ENCODE measurements at places on chromosomes 13 and 19.

GRCh38 chr13:41501281-41501680 lies 43.9 kb downstream of the RGCC start:
- DNase-seq, result no peak

DNA sequence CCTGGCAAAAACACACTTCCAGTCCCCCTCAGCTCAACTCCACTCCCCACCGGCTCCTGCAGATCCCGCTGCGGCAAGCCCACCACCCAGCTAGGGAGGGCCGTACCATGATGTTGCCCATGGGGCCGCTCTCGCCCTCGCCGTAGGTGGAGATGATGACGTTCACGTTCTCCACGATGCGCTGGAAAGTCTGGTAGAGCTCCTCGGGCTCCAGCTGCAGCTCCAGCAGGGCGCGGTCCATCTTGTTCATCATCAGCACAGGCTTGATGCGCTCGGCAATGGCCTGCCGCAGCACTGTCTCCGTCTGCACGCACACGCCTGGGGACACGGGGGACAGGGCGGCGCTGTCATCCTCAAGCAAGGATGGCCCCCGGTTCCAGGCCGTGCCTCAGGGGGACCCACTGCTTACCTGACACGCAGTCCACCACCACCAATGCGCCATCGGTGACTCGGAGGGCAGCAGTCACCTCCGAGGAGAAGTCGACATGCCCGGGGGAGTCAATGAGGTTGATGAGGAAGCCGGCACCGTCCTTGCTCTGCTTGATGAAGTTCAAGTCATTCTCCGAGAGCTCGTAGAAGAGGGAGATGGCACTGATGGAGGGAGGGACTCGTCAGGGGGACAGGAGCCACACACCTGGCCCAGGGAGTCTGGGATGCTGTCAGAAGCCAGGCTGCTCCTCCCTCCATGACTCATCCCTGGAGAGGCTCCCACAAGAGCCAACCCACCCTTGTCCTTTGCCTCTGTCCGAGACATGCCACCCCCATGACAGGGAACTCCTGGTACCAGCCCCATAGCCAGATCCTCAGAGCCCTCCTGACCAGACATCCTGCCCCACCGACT lies 2.3 kb downstream of the EEF2 start:
- no peak for DNase-seq

GRCh38 chr13:33496336-33496735 lies 210.8 kb upstream of the STARD13 start:
- no peak for DNase-seq

DNA sequence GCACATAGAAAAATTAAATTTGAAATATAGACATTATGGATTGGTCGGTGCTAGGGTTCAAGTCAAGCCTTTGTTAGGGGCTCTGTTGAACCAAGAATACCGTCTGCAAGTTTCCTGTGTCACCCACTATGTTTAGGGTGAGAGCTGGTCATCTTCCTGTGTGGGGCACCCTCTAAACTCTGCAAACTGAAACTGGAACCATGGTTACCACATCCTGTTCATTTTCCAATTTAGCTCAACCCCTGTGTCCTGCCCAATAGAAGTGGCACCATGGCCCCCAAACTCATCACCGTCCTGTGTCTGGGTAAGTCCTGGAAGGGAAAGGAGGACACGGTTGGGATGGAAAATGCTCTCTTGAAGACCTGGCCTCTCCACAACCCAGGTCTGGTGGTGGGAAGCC lies 29.9 kb downstream of the LAIR2 start:
- DNase-seq, result no peak

GRCh38 chr13:41848435-41849255 lies 112.3 kb downstream of the VWA8 start:
- no peak for DNase-seq

- DNase-seq, result peak; percentile 87
Observed at GRCh38 chr13:110306960-110307766, at the start of the genes COL4A1 and COL4A2. Gene COL4A1, minus strand, starts transcription at chr13:110307157. Its CDS starts 130 bp downstream, at chr13:110307027. Gene COL4A2, plus strand, starts transcription at chr13:110307284. Its CDS starts 620 bp downstream, at chr13:110307904.

- no peak for DNase-seq
Observed at GRCh38 chr13:41606646-41607045, 149.3 kb downstream of the RGCC start.

- no peak for DNase-seq
Observed at GRCh38 chr19:39915848-39916215, 18.6 kb downstream of the FCGBP start.

DNA sequence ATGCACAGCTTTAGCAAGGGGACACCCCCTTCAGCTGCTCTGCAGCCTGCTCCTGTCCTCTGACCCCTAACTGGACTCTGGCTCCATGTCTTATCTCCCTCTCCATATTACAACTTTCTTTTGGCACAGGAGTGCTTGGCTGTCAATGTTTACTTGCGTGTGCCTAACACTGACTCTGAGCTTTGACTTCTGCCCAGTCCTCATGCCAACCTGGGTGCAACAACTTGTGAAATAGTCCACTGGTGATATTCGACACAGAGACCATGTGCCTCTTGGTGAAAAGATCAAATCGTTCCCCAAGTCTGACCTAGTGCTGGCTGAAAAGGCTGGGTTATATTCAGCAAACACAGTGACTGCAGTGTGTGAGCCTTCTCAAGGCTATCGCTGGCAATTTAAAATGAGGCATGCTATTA lies 34.1 kb upstream of the KLF12 start:
- DNase-seq, result no peak

GRCh38 chr13:42048684-42049453 lies 421 bp downstream of the DGKH start:
- DNase-seq, result peak; percentile 87

- no peak for DNase-seq
Observed at GRCh38 chr13:90889906-90890834, 457.3 kb upstream of the MIR17HG start.

- DNase-seq, result no peak
Observed at GRCh38 chr13:33816912-33817311, 1.0 kb upstream of the RFC3 start.

- DNase-seq, result no peak
Observed at GRCh38 chr13:102131246-102131645, 270.6 kb downstream of the FGF14 start.

GRCh38 chr13:44818428-44818827 lies 170.8 kb downstream of the NUFIP1 start:
- DNase-seq, result no peak
